ENCODE measurements at places on chromosomes 16 and 17.
A peak's percentile ranks its signal among the peaks of the same experiment; 100 is the strongest.

DNA sequence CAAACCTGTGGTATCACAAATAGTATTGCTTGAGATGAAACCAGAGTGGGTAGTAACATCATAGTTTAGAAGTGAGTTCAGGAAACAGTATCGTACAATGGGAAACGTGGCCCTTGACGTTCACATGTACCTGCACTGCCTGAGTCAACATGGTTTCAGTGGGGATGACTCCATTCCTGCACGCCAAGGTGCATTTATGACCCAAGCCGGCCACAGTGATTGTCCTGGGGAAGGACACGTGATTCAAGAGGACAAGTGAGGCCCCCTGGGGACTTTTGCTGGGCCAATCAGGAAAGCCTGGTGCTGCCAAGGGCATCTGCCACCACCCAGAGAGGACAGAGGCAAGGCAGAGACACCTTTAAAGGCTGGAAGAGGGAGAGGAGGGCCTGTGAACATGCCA lies 119.2 kb downstream of the AXIN2 start:
- DNase-seq = no peak

GRCh38 chr17:8123695-8124349 lies at the start of gene HES7:
HES7 (minus strand) TSS chr17:8124106; CDS start chr17:8124084, 22 bp downstream.
- no peak for DNase-seq

GRCh38 chr17:33024688-33025486 lies 33.2 kb downstream of the SPACA3 start:
- no peak for DNase-seq

GRCh38 chr17:37137070-37137610 lies 188.4 kb downstream of the AATF start:
- no peak for DNase-seq

- no peak for DNase-seq
Measured at GRCh38 chr16:74497761-74498160, 76.5 kb upstream of the CLEC18B start.

DNA sequence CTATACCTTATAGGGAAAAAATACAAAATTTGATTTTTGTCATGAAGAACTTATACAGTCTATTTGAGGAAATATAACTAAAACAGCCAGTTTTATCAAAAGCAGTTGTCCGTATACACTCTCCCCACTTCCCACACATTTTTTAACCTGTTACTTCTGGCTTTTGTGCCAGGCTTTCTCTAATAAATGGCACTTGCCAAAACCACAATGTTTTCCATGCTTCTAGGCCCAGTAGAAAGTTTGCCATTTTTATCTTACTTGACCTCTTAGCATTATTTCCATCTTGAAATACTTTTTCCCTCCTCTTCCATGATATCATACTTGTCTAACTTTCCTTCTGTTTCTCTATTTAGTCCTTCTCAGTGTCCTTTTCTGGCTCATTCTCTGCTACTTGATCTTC lies 38.8 kb downstream of the EFCAB5 start:
- DNase-seq = no peak

DNA sequence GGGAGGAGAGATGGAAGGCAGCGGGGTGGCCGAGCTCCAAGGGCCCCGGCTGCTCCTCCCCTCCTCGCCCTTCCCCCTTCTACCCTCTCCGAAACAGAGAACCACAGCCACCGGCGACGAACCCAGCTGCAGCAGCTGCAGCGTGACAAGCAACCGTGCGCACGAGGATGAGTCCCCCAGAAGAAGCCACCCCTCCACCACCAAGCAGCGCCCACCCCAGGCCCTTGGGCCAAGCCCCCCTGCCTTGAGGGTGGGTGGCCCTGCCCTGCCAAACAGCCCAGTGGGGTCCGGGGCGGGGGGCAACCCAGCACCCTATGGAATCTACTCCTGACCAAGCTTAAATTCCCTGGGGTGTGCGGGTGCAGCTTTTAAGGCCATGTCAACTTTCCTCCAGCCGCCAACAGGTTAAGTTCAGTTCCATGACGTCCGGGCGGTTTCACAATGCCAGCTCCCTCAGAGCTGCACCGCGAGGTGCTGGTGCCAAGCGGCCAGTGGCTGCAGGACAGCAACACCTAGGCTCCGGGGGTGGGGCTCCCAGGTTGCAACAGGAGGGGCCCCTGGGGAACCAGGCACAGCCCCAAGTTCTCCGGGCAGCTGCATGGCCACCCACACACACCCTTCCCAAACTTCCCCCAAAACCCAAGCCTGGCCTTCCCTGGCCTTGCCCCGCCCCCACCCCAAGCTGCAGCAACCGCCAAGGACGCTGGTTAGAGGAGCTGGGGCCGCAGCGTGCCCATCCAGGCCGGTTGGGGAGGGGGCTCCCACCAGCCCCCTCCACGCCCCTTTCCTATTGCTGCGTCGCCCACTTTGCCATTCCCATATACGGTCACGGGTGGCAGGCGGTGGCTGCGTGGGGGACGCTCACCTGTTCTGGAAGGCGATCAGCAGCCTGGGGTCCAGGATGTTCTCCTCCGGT lies 2.0 kb downstream of the CBX4 start:
- DNase-seq = peak; percentile 45

DNA sequence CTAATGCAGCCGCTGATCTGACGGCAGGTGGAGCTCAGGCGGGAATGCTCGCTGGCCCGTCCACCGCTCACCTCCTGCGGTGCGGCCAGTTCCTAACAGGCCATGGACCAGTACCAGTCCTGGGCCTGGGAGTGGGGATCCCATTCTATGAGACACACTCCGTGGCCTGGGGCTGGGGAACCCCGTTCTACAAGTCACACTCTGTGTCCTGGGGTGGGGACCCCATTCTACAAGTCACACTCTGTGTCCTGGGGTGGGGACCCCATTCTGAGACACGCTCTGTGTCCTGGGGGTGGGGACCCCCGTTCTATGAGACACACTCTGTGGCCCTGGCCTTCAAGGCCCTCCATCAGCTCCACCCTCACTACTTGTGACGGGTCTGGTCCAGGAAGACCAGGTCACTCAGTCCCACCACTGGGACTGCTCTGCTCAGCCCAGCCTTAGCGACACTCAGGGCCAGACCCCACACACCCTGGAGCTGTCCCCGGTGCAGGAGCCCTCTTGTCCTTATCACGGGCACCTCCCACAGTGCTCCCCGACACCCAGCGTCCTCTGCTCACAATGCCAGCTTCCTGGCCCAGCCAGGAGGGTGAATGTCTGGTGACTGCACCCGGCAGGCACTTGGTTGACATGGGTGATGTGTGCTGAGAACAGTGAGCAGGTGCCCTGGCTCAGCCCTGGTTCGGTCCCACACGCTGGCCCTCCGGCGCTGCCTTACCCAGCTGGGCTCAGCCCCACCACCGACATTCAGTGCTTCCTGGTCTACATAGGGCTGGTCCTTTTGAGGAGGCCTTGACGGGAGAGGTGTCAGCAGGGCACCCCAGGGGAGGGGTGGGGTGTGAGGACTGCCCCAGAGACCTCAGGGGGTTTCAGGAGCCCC lies 89.1 kb downstream of the TBC1D16 start:
- DNase-seq = no peak

DNA sequence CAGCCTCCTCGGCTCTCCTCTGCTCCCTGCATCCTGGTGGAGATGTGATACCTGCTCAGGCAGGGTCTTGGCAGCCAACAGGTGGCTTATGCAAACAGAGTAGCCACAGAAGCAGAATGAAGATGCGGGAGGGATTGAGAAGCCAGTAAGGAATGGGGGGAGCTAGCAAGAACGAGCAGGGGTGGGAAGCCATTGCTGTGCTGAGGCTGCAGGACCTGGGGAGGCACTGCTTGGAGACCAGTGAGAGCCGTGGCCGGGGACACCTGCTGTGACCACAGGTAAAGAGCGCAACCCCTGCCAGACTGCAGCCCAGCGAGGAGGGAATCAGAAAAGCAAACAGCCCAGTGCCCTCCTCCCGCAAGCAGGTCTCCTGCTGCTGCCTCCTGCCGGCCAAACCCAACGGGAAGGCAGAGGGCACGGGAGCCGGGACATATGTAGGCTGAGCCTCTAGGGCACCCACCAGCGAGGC lies 14.7 kb downstream of the AIPL1 start:
- no peak for DNase-seq

DNA sequence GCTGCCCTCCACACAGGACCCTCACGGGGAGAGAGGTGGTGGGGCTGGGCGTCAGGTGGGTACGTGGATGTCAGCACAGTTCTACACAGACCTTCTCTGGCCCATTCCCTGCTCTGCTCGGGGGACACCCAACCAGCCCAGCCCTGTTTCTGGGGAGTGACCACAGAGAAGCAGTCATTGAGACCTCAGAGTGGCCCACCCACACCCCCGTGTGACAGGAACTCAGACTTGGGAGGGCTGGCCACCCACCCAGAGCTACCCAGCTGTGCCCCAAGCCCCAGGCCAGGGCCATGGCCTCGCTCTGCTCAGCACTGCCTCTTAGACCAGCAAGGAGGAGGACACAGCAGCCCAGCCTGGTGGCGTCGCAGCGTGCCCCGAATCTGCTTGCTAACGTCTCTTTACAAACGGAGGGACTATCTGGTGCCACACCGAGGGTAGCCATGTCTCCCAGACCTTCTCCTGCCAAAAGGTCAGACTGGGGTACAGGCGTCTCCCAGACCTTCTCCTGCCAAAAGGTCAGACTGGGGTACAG lies 77.7 kb downstream of the KLHDC4 start:
- no peak for DNase-seq

DNA sequence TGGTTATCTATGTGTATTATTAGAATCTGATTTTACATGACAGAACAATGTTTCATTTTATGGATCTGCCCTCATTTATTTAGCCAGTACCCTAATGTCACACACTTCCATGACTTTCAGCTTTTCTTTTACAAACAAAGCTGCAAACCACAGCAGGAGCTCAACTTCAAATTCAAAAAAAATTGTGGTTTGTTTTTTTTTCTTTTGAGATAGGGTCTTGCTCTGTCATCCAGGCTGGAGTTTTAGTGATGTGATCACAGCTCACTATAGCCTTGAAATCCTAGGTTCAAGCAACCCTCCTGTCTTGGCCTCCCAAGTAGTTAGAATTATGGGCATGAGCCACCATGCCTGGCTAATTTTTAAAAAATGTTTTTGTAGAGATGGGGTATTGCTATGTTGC lies 8.2 kb upstream of the MPRIP start:
- no peak for DNase-seq

DNA sequence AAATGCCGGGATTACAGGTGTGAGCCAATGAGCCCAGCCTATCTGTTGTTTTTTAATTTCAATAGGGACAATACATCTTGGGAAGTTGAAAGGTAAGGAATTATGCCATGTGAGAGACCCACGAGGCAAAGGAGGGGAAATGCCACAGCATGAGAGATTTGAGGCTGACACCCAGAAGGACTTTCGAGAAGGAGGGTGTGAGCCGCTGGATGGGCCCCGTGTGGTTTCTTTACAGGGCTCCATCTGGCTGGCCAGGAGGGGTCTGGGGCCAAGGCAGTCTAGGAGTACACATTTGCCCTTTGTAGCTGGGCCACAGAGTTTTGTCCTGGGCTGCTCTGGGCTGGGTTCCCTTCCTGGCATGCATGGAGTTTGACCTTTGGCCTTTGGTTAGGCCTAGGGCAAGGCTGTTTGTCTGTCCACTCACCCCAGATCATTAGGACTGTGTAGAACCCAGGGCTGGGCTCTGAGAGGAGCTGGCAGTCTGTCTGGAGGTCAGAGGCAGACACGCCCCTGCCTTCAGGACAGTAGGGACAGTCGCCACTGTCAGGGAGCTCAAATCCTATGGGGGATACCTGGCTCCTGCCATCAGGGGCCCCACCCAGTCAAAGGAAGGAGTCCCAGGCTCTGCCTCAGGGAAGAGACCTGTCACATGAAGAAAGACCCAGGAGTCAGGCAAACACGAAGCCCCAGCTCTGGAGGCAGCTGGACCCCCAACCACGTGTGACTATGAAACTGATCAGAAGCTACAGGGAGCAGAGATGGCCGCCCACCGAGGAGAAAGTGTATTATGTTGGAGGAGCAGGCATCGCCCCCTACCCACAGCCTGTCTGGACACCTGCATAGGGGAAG lies 24.2 kb upstream of the NXPH3 start:
- DNase-seq = no peak

DNA sequence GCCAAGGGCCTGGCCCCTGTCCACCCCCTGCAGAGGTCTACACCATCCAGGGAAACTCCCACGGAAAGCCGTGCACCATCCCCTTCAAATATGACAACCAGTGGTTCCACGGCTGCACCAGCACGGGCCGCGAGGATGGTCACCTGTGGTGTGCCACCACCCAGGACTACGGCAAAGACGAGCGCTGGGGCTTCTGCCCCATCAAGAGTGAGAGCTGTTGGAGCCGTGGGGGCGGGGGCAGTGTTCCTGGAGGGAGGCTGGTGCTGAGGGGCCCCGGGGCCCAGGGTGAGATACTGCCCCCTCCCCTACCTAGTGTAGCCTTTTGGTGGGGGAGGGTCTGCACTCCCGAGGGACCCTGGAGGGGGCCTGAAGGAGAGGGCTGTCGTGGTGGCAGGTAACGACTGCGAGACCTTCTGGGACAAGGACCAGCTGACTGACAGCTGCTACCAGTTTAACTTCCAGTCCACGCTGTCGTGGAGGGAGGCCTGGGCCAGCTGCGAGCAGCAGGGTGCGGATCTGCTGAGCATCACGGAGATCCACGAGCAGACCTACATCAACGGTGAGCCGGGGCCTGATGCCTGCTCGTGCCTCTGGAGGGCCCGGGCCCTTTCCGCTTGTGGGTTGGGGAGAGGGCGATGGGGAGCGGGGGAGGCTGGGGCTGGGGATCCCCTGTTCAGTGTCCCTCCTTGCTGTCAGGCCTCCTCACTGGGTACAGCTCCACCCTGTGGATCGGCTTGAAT lies 38.8 kb downstream of the MRC2 start:
- no peak for DNase-seq

DNA sequence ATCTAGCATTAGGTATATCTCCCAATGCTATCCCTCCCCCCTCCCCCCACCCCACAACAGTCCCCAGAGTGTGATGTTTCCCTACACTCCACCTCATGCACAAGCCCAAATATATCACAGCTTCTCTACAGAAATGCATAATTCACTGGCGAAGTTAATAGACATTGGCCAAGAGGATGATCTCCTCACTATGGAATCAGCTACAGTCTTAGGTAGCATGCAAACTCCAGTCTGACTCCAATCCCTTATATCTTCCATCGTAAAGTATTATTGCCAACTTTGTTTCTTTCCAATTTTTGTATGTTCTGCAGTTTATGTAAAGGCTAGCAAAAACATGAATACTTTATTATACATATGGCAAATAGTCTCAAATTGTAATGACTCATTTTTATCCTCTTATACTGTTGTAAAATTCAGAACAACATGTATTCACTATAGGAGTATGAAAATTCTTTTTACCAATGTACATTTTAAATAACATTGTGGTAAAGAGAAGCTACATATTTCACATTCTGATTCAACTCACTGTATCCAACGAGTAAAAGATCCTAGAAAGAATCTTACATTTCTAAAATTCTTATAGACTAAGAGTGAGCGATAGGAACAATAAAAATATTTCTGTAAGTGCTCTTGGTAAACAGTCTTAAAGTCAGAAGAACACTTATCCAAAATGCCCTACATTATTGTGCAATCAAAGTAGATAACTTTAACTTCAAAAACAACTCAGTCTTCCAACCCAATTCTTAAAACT lies 871 bp downstream of the ABCA8 start:
- peak; percentile 42 for DNase-seq

DNA sequence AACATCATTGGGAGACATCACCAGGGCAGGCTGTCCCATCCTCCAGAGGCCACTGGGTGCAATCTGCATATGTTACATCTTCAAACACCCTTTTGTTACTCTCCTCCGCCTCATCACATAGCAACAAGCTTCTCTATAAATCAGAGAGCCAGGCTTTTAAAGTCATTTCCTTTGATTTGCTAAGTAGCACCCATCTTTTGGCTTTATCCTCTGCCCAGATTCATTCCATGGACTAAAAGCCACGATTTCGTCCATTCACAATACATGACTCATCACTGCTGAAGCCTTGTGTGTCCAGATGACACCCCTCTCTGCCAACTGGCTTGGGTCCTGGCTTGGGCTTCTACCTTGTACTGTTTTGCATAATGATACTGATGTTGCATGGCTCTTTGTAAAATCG lies 2.0 kb upstream of the KRT38 start:
- DNase-seq = peak; percentile 40
